ENCODE measurements at places on chromosomes 7 and 10. TPM values are rescaled to one million over a fixed set of nuclear protein-coding genes. Genes with fewer than 3 reads are reported as not detected.

Gene INMT
- 26.2 TPM for total RNA-seq

Gene SMC3
- total RNA-seq, result 37.8 TPM

DNA sequence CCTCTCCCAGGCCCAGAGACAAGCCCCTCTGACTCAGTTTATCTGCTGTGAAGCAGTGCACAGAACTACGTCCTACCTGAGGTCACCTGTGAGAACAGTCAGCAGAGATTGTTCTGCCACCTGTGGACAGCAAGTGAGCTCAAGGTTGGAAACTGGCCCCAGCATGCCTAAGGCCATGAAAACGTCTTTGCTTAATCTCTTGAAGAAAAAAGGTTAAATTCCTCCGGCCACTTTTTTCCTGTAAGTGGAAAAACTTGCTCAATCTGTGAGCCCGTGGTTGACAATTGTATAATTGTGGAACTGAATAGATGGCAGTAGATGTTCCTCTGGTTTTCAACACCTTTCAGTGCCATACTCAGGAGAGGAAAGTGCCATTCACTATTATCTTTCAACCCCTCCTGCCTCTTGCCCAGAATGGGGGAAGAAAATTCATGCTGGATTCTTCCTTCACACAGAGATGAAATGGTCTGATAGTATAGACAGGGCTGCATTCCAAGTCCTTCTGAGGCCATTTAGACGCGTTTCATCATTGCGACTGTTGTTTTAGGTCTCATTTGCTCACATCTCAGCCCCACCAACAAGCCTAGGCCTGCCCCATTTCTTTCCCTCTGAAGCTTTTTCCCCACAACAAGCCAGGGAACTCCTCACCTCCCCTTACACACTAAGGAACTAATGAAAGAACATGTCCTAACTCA is 292.9 kb downstream of the FZD1 start:
- DNase-seq, result no peak

DNA sequence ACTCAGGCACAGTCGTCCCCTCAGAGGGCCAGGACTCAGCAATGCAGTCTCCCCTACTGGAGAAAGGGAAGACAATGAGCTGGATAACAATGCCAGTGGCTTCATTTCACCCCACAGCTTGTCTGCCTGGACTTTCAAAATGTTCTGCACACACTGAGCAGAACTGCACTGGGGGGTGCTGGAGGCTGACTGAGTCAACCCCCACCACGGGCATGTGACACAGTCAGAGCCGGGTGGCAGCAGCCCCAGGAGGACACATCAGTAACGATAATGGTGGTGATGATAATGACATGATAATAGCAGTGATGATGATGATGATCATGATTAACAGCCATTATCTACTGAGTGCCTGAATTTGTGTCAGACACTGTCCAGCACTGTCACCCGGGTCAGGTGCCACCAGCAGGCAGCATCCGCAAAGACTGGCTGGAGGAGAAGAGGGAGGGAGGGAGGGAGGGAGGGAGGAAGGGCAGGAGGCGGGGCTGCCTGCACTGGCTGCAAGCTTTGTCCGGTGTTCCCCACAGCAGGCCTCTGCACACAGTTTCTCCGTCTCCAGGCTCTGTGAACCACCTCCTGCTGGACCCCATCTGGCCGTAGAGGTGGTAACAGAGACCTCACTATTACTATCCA is 67.4 kb downstream of the PLXNA4 start:
- DNase-seq, result no peak

DNA sequence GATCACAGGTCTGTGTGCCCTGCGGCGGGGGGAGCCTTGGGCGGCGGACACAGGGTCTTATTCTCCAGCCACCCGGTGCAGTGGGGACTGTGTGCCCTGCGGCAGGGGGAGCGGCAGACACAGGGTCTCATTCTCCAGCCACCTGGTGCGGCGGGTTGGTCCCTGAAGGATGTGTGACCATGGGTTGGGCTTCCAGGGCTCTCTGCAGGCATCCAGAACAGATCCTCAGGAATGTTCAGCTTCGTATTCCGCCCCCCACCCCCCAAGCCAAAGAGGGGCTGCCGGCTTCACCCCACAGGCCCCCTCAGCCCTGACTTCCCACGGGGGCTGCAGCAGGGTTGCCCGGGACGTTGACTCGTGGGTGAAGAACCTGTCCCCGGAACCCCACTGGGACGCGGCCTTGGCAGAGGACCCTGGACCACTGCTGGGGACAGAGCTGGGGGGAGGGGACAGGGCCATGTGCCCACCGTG is 154.5 kb upstream of the PPP2R2D start:
- DNase-seq, result no peak

Gene RBM20
- 1.6 TPM for total RNA-seq

Gene GNAI1
- 75.2 TPM for total RNA-seq

DNA sequence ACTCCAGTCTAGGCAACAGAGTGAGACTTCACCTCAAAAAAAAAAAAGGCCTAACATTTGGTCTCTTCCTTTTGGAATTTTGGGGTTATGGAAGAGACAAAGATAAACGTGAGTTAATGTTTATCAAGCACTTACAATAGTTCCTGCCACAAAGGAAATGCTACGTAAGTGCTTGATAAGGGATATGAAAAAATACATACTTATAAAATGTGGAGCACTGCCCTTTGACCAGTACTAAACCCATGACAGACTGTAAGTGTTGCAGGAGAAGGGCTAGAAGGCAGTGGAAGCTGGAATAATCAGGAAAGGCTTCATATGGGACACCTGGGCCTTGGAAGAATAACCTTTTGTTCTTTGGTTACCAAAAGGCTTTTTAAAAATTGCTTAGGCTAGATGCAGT is 25.5 kb downstream of the TMEM248 start:
- no peak for DNase-seq

DNA sequence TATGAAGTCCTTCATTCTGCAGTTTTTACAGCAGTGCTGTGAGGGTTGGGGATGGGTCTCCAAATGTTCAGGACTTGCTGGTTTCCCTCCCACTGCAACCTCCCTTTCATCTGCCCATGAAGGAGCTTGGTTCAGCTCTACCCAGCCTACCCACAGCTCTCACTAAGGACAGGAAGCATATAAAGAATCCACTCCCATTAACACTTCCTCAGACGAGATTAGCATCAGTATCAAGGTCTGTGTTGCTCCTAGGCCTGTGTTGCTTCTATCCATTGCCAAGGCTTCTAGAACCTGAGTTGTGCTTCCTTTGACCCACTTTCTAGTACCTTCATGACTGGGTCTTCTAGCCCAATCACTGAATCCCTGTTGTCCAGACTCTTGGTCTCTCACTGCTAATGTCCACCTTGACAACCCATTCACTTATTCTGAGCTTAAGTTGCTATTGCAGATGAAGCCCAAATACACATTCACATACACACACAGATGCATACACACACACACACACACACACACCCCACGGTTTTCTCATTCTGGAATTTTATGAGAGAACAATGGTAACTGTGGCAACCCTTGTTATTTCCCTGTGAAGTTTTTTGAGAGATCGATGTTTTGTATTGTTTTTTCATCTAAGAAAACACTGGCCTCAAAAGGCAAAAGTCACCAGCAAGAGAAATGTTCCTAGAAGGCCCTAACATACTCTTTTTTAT is 248.1 kb downstream of the MTERF1 start:
- DNase-seq, result no peak

DNA sequence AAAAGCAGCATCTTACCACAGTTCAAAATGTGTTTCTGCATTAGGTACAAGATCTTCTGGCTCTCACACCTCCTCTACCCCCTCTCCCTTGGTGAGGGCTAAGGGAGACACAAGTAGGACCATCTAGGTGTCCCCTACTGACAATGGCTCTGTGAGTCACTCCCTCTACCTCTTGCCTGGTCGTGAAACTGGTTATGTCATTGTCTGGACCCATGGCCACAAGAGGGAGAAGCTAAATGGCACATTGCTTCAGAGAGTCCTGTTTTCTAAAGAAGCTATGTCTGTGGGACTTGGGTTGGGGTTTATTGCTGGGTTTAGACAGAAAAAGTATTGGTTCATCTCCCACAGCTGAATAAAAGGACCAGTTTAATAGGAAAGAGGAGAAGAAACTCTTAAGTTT is 4.0 kb upstream of the PLXNA4 start:
- no peak for DNase-seq

GRCh38 chr7:121504482-121504881 is 108.4 kb upstream of the FAM3C start:
- DNase-seq, result no peak

DNA sequence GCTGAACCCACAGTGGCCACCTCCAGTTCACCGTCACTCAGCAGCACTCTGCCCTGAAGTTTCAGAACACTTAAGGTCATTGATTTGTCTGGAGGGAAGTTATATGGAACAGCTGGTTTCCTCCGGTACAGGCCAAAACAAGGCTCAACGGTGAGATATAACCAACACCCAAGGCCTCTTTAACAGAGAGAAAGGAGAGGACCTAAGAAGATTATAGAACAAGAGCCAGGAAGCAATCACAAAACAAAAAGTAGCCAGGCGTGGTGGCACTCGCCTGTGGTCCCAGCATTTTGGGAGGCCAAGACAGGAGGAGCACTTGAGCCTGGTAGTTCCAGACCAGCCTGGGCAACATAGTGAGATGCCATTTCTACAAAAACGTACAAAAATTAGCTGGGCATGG is 290.7 kb downstream of the SKIDA1 start:
- DNase-seq, result no peak

DNA sequence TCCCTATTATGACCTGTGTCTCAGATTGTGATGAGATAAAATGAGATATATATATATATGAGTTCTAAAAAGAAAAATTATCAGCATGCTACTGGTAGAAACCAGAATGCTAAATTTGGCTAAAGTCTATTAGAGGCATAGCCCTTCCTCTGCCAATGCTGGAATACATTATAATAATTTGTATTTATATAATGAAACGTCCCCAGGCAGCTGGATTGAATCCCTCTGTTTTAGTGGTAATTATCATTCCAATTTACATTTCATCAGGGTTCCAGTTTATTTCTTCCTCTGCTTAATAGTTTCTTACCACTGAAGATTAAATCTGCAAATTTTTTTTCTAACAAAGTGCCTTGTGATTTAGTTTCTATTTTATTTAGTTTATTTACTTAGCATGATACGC is 71.8 kb upstream of the ABI1 start:
- no peak for DNase-seq

DNA sequence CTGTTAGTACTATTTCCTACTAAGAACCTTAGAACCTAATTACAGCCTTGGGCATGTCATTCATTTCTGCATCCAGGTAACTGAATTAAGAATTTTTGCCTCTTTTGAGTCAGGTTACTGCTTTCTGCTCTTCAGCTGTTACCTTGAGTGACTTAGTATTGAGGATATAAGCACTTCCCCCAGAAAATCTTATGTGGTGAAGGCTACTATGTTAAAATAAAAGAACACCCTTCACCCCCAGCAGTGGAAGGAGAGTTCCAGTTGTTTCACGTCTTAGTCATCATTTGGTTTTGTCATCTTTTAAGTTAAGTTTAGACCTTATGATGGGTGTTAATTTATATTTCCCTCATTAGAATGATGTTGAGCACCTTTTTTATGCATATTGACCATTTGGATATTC is 82.8 kb downstream of the GLCCI1 start:
- DNase-seq, result no peak

Gene PGAM2
- total RNA-seq, result 0.64 TPM

Gene GJD4
- total RNA-seq, result not detected

- no peak for DNase-seq
These were observed 218.8 kb downstream of the GPR158 start for GRCh38 chr10:25393621-25394020.

Gene ANKRD1
- not detected for total RNA-seq

DNA sequence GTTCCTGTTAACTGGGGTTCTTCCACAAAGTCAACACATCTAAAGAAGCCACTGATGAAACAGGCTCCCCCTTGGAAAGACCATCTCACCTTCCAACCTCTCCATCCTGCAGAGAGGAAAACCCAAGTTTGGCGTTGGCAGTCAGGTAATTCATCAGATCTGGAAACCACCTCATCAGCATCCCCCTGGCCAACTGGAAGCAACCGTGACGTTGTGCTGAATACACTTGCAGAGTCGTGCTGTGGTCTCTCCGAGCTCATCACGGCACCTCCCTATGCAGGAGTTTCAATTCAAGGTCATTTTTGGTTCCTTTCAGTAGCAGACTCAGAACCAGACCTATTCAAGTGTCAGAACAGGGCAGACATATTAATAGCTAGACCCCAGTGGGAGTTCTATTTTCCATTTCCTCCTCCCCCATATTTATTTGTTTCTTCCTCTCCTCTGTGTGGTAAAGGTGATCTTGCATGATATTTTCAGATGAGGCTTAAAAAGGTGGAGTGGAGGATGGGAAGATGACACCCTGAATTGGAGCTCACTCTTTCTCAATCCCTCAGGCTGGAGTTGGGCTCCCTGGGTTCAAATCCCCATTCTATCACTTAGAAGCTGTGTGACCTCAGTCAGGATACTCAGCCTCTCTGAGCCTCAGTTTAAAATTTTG is 149.1 kb upstream of the ADO start:
- no peak for DNase-seq

Gene SLC39A12
- total RNA-seq, result 0.16 TPM

GRCh38 chr10:76040830-76041220 is 609.4 kb downstream of the LRMDA start:
- no peak for DNase-seq

GRCh38 chr10:6151087-6151977 is 51.4 kb upstream of the PFKFB3 start:
- no peak for DNase-seq

GRCh38 chr7:36814311-36814710 is 90.0 kb upstream of the AOAH start:
- DNase-seq, result no peak

- DNase-seq, result no peak
These were observed 133.7 kb upstream of the TNS3 start for GRCh38 chr7:47715631-47716068.

Gene AKR1C8
- 0.33 TPM for total RNA-seq

Gene CPN1
- total RNA-seq, result not detected

Gene GPC2
- 3.4 TPM for total RNA-seq
